ENCODE measurements at places on chromosomes 2 and 18.
A peak's percentile ranks its signal among the peaks of the same experiment; 100 is the strongest.

DNA sequence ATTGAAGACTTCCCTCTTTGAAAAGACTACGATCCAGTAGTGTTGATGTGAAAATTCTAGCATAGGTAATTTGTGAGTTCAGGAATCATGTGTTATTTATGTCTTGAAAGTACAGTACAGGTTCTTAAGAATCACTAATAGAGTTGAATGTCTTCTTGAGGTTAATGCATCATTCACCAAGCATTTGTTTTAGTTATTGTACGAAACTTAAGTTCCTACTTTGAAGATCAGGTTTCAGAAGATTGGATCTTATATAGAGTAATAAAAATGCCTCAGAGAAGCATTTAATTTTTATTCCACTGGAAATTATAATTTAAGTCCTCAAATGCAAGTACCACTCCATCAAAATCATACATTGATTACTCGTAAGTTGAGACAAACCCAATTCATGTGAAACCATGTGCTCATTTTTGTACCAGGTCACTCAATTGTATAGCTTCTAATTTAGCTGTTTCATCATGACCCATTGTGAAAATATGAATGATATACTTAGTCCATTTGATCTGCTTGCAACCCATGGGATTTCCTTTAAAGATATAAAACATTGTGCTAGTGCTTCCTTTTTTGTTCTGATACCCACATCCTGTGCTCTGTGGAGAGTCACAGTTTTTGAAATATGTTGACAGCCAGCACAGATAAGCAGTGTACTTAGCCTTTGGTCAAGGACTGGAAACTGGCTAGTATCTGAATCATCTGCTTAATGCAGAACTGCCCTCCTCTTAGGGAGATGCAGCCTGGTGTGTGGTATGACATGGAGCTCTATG is 22.5 kb upstream of the RAB27B start:
- DNase-seq: no peak

- no peak for DNase-seq
Observed at GRCh38 chr2:204367466-204367865, 177.8 kb upstream of the PARD3B start.

DNA sequence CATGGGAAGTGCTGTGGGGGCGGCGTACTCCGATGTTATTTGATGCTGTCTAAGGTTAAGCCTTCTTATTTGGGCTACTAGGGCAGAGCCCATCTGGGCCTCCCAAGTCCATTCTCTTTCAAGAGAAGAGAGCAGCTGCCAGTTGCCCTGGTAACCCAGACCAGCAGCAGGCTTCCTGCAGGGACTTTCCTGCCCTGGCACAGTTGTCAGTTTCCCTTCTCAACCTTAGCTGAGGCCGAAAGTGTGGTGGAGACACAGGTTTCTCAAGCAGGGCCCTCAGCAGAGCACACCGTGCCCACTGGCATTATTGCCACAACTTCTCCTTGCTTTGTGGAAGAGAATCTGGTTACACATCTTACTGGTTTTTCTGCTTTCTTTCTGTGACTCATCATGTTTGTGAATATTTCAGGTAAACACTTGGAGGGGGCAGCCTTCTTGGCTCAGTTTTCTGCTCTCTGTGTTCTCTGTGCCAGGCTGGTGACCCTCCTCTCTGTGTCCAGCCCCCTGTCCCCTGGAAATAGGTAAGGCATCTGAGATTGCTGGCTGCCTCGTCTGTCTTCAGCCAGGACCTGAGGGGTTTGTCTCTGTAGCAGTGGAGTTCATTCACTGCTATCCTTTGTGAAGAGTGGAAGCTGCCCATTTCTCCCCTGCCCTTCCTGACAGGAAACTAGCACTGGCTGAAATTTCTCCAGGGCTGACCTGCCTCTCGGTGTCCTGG is 111.0 kb downstream of the B3GNT2 start:
- no peak for DNase-seq

GRCh38 chr18:13998571-13998970 is 83.2 kb upstream of the MC2R start:
- no peak for DNase-seq

DNA sequence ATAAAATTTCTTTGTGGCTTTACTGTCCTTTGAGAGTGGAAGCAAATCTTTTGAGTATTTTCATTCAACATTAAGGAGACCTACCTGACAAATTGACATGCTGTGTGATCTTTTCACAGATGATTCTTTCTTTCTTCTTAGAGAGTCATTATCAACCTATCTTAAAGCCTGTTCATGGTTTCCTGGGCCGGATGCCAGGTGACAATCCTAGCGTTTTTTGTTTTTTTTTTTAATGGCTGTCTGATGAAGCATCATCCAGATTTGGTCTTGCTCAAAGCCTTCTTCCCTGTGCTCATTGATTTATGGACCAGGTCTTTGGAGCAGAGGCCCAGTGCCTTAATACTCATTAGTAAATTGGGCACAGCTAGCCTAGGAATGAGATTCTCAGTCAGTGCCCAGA is 9.8 kb upstream of the MGAT5 start:
- DNase-seq: no peak

DNA sequence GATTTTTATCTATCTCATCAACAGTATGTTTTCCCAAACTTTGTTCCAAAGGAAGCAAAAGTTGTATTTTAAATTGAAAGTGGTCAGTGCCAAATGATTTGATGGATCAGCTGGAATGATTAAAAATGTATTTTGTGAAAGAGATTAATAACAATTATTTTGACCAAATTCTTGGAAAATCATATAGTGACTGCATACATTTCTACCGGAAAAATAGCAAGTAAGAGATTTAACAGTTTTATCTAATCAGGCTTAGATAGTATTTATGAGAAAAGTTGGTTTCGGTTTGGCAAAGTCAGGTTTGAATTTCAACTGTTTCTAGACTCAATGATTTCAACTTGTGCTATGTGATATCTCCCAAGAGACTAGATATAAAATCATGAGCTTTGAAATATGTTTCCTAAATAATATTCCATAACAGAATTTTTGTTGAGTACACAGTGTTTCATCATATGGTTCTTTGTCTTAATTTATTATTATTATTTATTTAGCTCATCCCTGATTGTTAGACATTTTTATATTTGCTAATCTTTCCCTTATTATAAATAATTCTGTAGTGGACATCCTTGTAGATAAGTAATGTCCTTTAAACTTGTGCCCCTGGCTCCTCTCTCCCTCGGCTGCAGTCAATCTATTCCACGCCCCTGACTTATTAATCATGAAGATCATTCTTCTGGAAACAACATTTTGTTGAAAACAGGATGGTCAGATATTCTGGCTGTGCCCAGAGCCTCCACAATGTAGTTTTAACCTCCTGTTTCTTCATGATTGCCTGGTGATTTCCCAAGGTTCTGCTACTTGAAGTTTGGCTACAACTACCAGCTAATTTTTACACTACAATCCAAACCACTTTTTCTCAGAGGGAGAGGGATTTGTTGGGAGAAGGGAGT is 520.7 kb upstream of the TCF4 start:
- DNase-seq: no peak

DNA sequence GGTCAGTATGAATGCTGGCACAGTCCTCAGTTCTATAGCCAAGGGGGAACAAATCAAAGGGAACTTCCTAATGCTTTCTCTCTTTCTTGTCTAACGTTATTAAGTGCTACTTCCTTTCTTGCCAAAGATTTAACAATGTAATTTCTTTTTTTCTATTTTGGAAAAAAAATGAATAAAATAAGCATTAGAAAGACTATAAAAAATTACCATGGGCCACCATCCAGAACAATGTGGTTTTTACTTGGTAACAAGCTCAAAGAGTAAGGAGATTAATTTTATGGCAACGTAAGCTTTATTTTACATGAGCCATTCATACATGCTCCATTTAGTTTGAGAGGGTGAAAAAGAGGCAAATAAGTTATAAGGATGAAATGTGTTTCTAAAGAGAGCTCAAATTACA is 40.1 kb downstream of the SERPINE2 start:
- DNase-seq: peak; percentile 81

GRCh38 chr2:108604196-108604595 is 69.9 kb downstream of the LIMS1 start:
- no peak for DNase-seq

DNA sequence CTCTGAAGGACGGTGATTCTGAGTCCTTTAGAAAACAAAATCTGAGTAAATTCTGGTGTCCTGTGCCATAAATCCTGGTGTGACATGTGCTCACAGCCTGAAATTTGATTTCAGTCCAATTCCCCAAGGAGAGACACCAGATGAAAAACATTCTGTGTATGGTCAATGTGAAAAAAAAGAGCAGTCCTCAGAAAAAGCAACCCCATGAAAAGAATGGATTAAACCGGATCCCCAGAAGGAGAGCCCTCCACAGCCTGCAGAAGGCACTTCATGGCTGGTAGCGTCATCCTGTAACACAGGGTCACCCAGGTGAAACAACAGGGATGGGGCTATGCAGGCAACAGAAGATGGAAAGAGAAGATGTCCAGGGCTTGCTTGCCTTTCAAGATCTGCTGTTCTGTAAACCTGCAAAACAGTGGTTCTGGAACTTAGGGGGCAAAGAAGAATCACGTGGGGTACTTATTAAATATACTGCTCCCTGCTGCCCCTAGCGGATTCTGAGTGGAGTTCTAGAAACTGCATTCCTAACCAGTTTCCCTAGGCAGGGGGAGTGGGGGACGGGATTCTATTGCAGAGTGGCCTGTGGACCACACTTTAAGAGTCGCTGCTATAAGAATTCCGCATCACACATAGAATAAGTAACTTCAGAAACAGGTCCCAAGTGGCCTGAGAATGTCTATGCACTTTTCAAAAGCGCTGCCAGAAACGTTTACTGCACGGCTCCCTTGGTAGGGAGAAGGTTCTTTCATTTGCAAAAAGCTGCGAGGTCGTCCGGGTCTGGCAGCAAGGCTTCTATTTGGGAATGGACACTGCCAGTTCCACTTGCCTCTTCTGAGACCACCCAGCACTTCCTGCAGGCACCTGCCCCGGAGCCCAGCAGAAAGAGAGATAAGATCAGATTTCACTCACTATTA is 118.9 kb upstream of the ARL5A start:
- DNase-seq: no peak

- DNase-seq: no peak
Observed at GRCh38 chr2:101083613-101084012, 67.6 kb downstream of the TBC1D8 start.

DNA sequence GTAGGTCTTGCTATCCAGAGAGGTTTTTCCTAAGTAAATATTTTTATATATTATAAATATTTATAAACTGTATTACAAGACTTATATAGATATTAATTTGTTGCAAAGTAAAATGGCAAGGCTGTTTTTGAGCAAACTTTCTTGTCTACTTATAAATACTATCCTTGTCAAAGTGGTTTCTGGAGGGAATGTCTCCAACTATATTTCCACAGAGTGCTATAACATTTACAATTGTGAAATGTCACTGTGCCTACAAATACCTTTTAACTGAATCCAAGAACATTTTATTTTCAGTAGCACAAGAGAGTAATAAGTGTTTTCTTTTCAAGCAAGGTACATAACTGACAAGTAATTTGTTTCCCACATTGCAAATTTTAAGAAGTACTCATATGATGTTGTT is 256.8 kb downstream of the ZNF385B start:
- no peak for DNase-seq

- no peak for DNase-seq
Observed at GRCh38 chr2:516131-516530, 161.1 kb downstream of the TMEM18 start.

DNA sequence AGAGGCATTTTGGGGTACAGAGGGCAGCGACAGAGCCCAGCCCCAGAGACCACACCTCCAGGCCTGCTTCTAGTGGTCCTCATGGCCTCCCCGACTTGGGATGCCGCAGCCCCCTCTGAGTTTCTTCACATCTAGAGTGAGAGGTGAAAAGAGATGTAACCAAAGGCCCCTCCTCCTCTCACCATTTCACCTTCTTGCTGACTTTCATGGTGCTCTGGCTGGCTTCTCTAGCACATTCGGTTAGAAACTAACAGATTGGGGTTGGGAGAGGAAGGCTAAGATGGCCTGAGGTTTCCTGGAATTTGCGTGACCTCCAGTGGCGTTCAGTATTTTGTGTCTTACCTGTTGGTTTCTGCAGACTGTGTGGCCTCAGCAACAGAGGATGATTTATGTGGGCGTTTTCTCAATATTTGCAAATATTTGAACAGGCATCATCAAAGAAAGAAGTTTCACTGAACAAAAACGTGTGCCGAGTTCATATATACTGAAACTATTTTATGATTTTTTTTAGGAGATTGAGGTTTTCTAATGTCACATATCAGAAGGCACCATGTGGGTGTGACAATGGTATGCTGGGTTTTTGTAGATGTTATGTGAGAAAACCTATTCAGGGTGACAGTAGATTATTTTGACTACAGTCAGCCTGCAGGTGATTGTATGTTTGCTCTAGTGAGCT is 69.9 kb upstream of the BCL2L11 start:
- DNase-seq: no peak

- DNase-seq: no peak
Observed at GRCh38 chr2:100412881-100413321, 4.6 kb downstream of the CHST10 start.

- DNase-seq: no peak
Observed at GRCh38 chr2:101803945-101804696, 106.6 kb downstream of the MAP4K4 start.

DNA sequence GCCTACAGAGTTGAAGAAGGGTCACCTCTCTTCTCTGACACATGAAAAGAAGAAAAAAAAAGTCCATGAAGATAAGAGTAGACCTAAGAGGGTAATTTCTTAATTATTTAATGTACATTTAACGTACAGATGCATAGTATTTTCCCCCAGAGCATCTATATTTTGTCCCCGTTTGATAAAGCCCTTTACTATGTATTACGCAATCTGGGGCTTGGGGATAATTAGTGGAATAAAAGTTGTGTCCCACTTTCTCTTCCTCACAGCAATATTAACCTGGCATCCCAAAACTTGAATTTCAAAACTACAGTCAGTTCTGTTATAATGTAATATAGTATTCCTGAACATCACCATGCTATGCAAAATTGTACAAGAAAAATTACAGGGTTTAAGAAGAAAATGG is 254.1 kb downstream of the SUCLG1 start:
- DNase-seq: no peak

DNA sequence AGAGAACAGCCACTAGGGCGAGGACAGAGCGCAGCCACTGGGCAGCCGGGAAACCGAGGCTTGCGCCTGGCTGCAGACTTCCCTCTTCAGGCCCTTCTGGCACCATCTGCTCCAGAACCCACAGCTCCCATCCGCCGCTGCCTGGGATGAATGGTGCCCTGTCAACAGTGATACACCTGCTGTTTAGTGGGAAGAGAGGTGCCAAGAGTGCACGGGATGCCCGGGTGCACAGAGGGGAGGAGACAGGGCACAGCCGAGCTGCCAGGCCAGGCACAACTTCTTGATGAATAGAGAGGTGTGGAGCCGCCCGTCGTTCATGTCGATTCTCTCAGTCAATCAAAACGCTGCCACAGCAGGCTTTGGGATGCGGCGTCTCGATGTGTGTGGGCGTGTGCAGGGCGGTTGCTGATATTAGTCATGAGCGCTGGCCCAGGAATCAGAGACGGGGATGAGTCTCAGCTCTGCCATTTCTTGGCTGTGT is 39.5 kb downstream of the RRM2 start:
- DNase-seq: no peak

Measured in astrocyte of the cerebellum (primary cell).